ENCODE measurements at places on chromosomes 12 and 14.

DNA sequence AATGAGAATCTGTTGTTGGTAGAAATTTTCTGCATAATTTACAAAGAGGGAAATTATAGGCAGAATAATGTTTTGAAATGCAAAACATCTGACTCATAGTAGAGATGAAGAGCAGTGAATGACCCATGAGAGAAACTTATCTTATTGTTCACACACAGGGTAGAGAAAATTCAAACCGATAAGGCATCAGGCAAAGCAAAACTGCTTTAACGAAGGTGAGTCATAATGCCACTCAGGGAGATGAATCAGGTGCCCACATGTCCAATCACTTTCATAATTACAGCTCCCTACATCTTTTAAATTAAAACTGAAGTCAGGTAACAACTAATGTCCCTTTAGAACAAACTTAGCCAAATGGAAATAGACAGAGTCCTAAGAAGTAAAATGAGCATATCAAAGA is 265.6 kb upstream of the GARIN6 start:
- DNase-seq, result no peak

- DNase-seq, result no peak
These were observed 589.8 kb downstream of the KCNH5 start for GRCh38 chr14:62455446-62455845.

DNA sequence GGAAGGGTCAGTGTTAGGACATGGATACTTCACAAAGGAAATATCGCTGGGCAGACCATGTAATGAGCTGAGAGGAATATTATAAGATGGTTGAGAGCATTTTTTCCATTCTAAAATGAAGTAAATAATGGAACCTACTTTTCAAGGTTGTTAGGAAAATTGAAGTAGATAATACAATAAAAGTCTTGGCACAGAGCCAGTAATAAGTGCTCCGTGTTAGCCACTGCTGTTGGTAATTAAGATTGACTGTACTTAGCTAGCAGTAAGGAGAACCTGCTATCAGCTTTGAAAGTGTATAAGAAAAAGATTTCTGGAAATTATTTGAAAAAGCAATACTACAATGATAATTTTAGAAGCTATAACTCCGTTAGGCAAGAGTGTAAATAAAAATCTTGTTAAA is 77.6 kb downstream of the SCAF11 start:
- DNase-seq, result no peak

DNA sequence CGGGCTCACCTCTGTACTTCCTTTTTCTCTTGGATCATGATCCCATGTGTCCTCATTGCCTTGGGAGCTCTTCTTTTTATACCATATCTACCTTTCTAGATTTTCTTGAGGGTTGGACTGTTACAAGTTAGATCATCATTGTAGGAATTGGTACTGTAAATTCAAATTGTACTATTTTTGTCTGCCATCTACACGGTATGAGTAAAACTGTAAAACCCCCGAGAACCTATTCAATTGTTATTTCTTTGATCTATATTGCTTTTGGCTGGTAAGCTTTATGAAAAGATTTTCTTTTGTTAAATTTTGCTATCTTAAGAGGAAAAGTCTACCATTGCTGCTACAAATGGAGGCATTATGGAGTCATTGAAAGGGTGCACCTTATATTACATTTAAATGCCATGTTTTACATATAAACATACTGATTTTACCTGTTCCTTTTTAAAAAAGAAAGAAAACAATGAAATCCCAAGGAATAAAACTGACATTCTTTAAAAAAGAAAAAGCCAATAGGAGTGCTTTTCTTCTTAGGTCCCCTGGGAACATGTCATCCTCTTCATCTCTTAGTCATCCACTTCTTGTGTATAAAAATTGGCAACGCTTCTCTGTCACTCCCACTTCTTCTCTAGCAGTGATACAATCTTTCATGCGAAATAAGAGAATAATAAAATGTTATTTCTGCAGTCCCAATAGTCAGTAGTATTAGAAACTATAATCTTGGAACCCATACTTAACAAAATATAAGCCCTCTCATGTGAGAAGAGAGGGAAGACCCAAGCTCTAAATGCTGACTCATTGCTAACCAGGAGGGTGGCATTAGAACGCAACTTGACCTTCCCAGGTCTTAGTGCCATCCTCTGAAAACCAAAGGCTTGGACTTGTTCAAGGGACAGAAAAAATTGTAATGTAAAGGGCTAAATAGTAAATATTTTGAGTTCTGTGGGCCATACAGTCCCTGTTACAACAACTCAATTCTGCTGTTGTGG is 20.4 kb downstream of the RGS6 start:
- DNase-seq, result no peak

DNA sequence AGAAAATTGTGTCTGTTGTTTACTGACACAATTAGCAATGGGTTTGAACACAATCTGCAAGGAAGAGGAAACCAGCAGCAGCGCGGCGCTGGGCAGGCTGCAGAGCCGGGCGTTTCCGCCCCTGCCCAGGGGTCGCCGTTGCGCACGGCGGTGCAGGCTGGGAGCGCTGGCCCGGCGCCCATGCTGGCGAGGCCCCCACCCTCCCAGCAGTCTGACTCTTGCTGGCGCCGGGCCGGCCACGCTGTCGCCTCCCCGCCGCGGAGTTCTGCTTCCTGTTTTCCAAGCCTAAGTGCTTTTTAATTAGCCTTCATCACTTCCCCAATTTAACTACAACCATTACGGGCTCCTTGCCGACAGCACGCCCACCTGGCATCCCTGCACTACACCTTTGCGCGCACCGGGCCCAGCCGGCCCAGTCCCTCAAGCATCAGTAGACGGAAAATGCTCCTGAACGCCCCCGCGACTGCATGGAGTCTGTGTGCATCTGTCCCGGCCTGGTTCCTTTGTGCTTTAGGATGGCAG is 212.1 kb downstream of the GXYLT1 start:
- DNase-seq, result peak; percentile 10

DNA sequence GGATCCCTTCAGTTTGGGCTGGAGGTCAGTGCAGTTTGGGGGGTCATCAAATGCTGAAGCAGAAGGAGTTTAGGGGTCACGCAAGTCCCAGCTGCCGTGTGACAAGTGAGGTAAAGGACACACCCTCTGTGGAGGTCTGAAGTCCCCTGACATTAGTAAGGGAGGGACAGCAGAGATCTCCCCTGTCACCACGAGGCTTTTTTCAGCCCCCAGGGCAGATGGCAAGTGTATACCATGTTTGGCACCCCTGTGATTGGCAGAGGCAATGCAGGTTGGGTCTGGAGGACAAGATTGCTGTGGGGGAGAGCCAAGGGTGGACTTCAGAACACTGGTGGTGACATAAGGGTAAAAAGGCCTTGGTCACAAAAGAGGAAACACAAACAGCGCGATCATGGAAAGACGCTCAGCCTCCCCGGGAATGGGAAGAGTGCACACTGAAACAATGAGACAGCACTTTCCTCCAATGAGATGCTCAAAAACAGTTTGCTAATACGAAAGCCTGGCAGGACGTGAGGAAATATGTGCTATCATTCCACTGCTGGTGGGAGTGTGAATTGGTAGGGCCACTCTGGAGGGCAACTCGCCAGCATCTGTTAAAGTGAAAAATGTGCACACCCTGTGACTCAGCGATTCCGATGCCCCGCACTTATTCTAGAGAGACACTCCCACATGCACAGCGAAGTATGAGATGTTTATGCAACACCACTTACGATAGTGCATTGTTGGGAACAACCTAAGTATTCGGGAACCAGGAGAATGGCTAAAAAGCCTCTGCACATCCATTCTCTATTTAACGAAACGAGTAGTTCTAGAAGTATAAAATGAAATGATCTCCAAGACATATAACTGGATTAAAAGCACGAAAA is 14.4 kb upstream of the CD27 start:
- no peak for DNase-seq

DNA sequence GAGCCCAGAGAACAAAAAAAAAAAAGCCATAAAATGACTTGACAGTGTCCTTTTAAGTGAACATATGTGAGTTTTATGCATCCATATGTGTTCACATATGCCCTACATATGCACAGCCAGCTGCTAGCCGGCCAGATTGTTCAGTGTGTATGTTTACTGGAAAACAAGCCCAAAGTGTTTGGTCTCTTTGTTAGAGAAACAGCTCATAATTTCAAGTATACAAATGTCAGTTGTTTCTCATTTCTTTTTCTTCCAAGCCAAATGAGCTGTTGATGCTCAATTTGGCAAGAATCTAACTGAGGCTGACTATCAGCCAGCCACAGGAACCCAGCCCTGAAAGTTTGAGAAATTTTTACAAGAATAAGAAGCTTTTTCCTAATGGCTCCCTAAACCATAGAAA is 60.8 kb upstream of the TSPAN8 start:
- DNase-seq, result no peak

- no peak for DNase-seq
These were observed 210.6 kb downstream of the PHLDA1 start for GRCh38 chr12:75820848-75821578.

DNA sequence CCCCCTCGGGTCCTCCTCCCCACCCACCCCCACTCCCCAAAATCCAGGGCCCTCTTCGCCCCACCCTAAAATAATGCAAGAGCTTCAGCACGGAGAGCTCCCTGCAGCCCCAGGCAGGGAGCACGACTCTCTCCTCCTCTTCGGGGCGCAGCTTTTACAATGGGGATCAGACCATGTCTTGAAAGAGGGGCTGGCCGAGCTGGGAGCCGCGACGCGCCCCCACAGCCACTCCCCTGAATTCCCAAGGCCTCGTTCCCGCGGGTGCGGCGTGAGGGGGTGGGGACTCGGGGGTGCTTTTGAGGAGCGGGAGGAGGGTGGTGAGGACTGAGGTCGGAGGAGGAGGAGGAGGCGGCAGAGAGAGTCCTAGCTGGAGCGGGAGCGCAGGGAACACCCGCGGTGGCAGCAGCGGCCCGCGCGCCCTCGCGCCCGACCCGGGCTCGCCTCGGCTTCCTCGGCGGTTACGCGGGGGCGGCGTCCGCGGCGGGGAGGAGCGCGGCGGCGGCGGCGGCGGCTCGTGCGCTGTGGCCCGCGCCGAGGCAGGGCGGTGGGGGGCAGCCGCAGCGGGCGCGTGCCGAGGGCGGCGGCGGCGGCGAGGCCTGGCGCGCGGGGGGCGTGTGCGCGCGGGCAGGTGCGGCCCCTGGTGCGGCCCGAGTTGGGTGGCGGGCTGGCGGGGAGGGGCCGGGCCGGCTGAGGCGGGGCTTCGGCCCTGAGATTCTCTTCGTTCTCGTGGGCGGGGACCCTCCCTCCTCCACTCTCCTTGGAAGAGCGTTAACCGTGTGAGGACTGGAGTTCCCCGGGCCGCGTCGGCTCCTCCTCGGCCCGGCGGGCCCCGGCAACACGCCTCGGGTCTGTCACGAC is at the start of gene ANKS1B:
Gene ANKS1B (minus strand): TSS at position 666 of the 858 bp plus-strand sequence. CDS start 699 bp downstream, outside the sequence.
- DNase-seq, result no peak

DNA sequence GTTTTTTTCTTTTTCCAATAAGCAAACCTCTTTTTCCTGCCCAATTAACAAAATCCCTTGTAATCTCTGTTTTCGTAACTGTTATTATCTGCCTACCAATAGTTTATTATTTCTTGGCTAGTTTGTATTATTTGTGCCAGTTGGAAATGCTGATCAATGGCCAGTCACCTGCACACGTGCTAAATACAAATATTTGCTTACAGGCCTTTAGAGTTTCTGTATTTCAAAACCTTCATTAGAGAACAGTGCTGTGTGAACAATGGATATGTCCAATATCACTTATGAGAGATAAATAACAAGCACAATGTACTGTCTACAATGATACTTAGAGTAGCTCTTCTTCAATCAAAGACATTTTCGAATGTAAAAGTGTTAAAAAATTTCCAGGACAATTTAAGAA is 10.8 kb upstream of the DYRK2 start:
- no peak for DNase-seq

GRCh38 chr12:105443802-105444652 is 113.5 kb downstream of the C12orf75 start:
- DNase-seq, result no peak

- no peak for DNase-seq
These were observed 398.4 kb downstream of the DAD1 start for GRCh38 chr14:22190411-22191191.

- DNase-seq, result no peak
These were observed 7.2 kb upstream of the SDR9C7 start for GRCh38 chr12:56941299-56942017.

DNA sequence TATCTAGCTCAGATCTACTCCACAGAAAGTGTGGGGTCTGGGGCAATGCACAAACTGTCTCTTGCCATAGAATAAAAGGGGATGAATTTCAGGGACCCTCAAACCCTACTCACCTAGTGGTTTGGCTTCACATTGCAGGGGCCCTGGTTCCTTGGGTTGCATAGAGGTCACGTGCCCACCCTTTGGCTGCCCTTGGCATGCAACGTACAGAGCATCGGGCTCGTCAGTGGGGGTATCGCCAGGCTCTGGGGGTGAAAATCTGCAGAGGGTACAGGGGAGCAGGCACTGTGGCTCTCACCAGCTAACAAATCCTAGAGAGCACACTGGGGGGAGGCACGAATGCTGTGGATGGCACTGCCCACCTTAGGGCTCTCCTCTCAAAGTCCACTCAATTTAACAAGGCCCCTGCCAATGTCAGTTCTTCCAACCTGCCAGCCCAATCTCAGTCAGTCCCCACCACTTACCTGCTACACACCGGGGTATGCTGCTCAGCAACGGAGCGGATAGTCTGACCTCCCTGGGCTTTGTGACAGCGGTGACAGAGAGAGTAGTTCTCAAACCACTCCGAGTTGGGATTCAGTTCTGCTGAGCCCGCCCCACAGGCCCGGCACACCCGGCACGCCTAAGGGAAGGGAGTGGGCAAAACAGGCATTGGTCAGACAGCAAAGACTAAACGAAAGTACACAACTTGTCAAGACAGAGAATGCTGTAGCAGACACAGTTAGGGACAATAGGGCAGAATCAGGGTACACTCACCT is 8.0 kb downstream of the KMT2D start:
- DNase-seq, result no peak

DNA sequence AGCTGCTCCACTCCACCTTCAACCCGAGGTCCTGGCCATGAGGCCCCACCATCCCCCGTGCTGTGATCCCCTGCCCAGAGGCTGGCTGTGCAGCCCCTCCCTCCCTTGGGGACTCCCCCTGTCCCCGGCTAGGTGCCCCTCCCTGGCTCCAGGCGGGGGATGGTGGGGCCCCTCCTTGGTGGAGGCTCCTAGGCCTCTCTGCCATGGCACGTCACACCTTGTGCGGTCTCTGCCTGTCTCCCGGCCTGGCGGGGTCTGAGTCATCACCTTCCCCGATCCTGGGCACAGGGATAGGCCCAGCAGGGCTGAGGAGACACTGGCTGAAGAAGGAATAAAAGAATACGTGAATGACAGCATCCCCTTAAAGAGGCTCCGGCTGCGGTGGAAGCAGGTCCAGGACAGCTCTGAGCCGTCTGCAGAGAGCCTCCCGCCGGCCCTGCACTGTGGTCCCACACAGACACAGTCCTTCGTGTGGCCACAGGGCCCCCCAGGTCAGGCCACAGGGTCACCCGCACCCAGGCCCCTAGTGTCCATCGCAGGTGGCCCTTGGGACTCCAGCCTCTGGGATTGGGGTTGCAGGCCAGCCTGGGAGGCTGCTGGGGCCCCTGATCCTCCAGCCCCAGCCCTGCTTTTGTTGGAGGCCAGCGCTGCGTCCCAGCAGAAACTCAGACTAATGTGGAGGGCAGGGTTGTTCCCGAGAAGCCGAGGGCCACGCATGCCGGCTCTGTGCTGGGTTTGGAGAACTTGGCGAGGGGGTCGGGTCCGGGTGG is 43.6 kb downstream of the KIF26A start:
- DNase-seq, result no peak
